ENCODE measurements at places on chromosomes 11 and 22. TPM values are rescaled to one million over a fixed set of nuclear protein-coding genes. Genes with fewer than 3 reads are reported as not detected.

ARHGAP42 gene
- total RNA-seq: 2.7 TPM

DNA sequence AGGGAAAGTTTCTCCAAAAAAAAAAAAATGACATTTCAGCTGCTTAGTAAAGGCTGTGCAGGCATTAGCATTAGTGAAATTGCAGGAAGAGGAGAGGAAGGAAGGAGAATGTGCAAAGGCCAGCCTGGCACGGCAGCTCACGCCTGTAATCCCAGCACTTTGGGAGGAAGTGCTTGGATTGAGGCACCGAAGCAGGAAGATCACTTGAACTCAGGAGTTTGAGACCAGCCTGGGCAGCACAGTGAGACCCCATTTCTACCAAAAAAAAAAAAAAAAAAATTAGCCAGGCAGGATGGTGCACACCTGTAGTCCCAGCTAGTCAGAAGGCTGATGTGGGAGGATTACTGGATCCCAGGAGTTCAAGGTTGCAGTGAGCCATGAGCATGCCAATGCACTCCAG is 7.8 kb downstream of the TRIOBP start:
- no peak overlapping the region for H3K27ac ChIP-seq
- no peaks in the 10 kb centered on the region for H3K36me3 ChIP-seq
- H3K4me1 ChIP-seq: peaks cover 8% of the 10 kb centered on the region
- H3K27me3 ChIP-seq: no peaks in the 10 kb centered on the region
- no peak for DNase-seq
- no peak overlapping the region for H3K4me3 ChIP-seq

OR56A1 gene
- not detected for total RNA-seq

- no peaks in the 10 kb centered on the region for H3K36me3 ChIP-seq
- H3K4me1 ChIP-seq: no peaks in the 10 kb centered on the region
- H3K4me3 ChIP-seq: no peak overlapping the region
- no peak overlapping the region for H3K27ac ChIP-seq
- H3K27me3 ChIP-seq: no peaks in the 10 kb centered on the region
Observed at GRCh38 chr11:116126562-116126961, 622.3 kb upstream of the CADM1 start.

GRCh38 chr11:61513143-61513765 is 4.7 kb downstream of the LRRC10B start:
- H3K36me3 ChIP-seq: no peaks in the 10 kb centered on the region
- H3K27me3 ChIP-seq: no peaks in the 10 kb centered on the region
- H3K27ac ChIP-seq: no peak overlapping the region
- no peak overlapping the region for H3K4me3 ChIP-seq

DNA sequence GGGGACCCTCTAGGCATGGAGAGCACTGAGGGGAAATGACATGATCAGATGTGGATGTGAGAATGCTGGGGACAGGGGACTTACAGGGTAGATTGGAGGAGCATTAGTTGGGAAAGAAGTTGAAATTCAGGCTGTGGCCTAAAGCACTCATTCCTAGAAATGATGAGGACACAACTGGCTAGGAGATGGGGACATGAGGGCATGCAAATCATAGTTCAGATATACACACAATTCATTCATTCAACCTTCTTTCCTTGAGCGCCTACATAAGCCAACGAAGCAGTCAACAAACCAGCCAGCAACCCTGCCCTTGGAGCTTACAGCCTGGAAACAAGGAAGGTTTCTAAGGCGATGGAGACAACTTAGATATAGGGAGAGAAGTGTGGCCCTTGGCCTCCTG is 14.2 kb downstream of the CSF2RB start:
- H3K36me3 ChIP-seq: no peaks in the 10 kb centered on the region
- no peak overlapping the region for H3K4me3 ChIP-seq
- DNase-seq: no peak
- no peaks in the 10 kb centered on the region for H3K4me1 ChIP-seq
- H3K27ac ChIP-seq: no peak overlapping the region

DNA sequence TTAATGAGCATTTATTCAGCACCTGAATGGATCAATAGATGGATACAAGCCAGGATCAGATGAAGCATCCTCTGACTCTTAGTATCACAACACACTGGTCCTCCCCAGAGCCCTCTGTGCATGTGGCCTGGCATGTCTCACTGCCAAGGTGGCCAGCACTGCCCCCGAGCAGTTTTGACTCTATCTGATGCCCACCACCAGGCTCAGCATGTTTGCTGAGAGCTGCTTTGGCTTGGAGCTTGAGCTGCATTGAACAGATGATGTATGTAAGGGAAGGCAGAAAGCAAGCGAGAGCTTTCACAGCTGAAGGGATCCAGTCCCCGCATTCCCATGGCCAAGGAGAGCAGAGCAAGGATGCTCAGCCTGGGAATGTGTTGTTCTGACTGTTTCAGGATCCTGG is 320.3 kb downstream of the BUD13 start:
- H3K4me1 ChIP-seq: no peaks in the 10 kb centered on the region
- no peak for DNase-seq
- H3K4me3 ChIP-seq: no peak overlapping the region

TMPRSS6 gene
- total RNA-seq: not detected
